ENCODE measurements at places on chromosomes 7 and 10.

DNA sequence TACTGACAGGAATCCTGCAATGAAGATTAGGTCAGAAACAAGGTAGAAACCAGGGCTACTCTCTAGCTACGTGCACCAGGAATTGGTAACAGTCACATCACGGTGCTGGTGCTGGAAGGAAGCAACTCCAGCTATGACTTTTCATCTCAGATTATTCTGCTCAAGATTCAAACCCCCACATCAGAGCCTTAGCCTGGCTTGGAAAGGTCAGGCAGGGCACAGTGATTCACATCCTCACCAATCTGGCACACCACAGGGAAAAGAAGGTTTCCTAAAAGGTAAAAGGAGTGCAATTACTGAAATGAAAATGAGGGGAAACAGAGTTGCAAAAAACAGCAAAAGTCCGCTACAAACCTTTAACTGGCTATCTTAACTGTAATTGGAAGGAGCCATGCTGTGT lies 240.2 kb upstream of the NPSR1 start:
- DNase-seq: no peak

- DNase-seq: no peak
Observed at GRCh38 chr7:134447383-134447782, 11.5 kb downstream of the AKR1B1 start.

- no peak for DNase-seq
Observed at GRCh38 chr7:5173496-5173895, 16.5 kb upstream of the WIPI2 start.

- DNase-seq: no peak
Observed at GRCh38 chr7:83782628-83783027, 133.7 kb upstream of the SEMA3E start.

GRCh38 chr10:29980084-29980483 lies 79.3 kb downstream of the JCAD start:
- no peak for DNase-seq

DNA sequence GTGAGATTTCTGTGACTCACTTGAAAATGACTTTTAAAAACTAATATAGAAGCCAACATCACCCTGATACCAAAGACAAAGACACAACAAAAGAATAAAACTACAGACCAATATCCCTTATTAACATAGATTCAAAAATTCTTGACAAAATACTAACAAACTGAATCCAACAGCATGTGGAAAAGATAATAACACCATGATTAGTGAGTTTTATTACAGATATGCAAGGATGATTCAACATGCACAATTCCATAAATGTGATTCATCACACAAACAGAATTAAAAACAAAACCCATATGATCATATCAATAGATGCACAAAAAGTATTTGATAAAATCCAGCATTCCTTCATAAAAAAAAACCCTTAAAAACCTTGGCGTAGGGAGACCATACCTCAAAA lies 6.5 kb downstream of the MGAM start:
- DNase-seq: no peak

DNA sequence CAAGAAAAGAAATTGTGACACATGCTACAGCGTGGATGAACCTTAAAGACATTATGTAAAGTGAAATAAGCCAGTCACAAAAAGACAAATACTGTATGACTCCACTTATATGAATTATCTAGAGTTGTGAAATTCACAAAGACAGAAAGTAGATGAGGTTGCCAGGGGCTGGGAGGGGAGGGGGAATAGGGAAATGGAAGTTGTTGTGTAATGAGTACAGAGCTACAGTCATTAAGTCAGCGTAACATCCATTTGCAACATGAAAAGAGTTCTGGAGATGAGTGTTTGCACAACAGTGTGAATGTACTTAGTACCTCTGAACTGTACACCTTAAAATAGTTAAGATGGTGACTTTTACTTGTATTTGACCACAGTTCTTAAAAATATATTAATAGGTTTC lies 112.1 kb upstream of the CDK1 start:
- DNase-seq: no peak

DNA sequence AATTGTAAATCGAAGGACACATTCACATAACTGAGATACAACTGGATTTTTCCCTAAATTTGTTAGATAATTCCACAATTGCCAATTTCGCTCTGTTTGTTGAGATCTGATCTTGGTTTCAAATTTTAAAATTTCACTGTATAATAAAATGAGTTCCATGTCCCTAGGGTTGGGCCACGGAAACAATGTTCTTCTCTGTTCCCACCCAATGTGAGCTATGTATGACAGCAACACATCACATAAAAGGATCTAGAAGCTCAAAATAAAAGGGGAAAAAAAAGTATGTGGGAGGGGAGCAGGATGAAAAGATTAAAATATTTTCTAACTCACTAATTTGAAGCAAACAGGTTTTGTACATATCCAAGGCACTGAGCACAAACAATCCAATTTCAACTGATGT lies 287.8 kb upstream of the MKLN1 start:
- no peak for DNase-seq

GRCh38 chr7:136652635-136653370 lies 215.6 kb upstream of the CHRM2 start:
- DNase-seq: no peak

GRCh38 chr7:105519353-105519752 lies 2.7 kb downstream of the PUS7 start:
- no peak for DNase-seq

GRCh38 chr7:128792471-128793180 lies 858 bp downstream of the CCDC136 start:
- no peak for DNase-seq

DNA sequence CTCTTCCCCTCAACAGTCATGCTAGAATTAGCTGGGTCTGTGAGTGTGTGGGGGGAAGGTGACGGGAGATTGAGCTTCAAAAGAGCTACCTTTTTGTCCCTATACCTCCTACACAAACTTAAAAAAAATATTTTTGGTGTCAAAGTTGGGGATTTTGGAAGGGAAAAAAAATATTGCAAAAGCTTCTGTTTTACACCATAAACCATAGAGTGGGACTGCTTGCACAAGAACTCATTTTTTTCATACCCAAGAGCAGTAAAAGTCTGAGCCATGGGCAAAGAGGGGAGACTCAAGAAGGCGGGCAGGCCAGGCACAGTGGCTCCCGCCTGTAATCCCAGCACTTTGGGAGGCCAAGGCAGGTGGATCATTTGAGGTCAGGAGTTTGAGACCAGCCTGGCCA lies 9.4 kb upstream of the ZDHHC4 start:
- DNase-seq: no peak

GRCh38 chr7:17404006-17404405 lies 105.6 kb downstream of the AHR start:
- DNase-seq: no peak

- DNase-seq: peak; percentile 30
Observed at GRCh38 chr10:120221873-120222485, 235.0 kb upstream of the PLPP4 start.

DNA sequence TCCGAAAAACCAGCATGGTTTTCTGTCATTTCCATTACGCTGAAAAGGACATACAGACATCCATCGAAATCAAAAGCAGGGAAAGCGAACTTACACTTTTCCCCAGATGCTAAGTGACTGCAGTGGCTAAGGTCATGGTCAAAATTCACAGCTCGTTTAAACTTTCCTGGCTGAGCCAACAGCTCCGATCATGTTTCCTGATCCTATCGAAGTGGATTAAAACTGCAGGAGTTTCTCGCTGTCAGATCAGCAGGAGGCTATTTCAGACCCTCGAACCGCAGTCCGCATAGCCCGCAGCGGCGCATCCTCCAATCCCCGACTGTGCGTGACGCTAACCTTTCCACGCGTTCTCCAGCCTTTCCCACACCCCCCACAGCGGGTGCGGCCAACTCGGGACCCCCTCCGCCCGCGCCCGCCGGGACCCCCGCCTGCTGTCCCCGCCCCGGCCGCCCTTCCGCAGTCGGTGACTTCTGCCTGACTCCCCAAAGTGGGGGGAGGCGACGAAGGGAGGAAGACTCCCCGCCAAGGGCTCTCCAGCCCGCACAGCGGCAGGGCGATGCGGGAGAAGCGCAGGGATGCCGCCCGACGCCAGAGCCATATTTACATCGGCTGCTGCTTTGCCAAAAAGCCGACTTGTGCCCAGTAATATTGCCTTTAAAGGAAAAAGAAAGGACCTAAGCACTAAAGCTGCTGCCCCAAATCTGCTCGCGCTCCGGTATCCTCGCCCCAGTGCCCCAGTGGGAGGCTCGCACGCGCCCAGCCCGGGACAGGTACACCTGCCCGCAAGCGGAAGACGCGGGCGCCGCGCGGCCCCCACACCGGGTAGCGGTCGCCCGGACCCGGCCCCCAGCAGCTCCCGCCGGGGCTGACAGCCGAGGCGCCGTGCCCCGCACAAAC lies 1.2 kb downstream of the PIP4K2A start:
- DNase-seq: peak; percentile 6

DNA sequence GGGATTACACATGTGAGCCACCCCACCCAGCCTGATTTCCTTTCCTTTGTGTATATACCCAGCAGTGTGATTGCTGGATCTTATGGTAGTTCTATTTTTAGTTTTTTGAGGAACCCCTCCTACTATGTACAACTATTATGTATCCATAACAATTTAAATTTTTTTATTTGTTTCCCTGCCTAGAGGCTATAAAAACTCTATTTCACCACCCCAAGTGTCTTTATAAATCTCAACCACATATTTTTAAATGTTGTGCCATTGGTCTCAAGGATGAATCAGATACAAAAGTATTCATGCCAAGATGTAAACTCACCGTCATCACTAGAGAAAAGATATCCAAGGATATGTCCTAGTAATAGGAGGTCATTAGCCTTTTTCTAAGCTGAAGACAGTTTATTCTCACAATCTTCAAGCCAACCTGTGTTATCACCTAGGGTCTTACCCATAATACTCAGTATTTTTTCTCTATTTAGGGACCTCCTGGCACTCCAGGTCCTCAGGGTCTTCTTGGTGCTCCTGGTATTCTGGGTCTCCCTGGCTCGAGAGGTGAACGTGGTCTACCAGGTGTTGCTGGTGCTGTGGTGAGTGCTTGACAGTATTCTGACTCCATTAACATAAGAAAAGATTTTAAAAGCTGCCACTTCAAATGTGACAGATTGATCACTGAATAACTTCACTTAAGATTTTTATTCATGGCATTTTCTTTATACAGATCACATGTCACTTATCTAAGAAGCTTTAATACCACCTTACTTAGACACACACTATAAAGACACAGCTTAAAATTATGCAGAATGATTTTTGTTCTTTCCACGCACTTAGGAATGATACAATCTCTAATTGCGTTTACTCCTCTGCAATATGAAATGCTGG lies 29.4 kb downstream of the COL1A2 start:
- DNase-seq: no peak

DNA sequence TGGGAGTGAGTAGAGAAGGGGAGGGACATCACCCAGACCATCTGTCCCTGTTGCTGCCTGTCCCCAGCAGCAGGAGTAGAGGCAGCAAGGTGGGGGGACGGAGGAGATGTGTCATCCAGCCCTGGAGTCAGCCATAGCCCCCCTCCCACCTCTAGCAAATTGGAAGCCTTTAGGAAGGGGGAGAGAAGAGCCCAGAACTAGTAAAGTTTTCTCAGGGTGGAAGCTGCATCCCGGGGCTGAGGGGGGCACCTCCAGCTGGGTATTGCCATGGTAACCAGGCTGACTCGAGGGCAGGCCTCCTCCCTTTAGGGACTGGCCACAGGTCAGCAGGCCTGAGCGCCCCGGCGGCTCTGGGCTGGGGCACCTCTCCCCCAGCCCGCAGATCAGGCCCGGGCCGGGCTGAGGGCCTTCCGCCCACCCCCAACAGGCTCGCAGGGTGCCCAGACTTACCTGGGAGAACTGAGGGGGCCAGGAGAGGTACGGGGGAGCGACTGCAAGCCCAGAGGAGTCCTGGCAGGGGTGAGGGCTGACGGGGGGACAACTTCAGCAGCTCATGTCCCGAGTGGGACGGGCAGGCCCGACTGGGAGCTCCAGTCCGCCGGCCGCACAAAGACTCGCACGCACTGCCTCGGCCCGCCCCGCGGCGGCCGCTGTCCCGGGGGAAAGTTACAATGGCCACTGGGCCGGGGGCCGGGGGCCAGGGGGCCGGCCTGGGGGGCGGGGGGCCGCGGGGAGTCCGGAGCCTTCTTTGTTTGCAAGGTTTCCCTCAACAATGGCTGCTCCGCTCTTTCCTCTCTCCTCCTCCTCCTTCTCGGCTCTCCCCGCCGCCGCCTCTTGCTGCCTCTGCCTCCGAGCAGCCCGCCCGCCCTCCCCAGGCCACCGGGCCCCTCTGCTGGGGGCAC lies 6.0 kb downstream of the LDB1 start:
- DNase-seq: no peak

DNA sequence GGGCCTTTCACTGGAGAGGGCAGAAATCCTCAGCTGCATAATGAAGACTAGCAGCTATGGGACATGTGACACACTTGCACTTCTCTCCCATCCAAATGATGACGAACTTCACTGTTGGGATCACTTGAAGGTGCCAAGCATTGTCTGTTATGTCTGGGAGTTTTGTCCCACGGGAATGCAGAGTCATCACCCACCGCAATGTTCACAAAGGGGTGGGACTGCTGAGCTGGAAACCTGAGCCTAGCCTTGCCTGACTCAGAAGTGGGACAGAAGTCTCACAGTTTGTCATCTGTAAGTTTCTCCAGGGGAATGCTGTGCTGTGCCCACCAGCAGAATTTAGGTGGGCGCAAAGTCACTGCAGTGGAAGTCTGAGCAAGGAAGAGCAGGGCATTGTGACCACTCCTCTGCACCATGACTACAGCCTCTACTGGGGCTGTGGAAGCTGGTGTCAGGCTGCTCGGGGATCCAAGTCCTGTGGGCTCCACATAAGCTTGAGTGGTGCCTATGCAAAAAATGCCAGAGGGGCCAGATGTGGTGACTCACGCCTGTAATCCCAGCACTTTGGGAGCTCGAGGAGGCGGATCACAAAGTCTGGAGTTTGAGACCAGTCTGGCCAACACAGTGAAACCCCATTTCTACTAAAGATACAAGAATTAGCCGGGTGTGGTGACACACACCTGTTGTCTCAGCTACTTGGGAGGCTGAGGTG lies 472.0 kb upstream of the CNTNAP2 start:
- DNase-seq: no peak

GRCh38 chr10:62844280-62845011 lies 28.3 kb upstream of the EGR2 start:
- DNase-seq: no peak

GRCh38 chr7:112873831-112874553 lies 83.8 kb upstream of the TMEM168 start:
- DNase-seq: no peak

- DNase-seq: no peak
Observed at GRCh38 chr10:122413327-122413726, 38.8 kb downstream of the PLEKHA1 start.

DNA sequence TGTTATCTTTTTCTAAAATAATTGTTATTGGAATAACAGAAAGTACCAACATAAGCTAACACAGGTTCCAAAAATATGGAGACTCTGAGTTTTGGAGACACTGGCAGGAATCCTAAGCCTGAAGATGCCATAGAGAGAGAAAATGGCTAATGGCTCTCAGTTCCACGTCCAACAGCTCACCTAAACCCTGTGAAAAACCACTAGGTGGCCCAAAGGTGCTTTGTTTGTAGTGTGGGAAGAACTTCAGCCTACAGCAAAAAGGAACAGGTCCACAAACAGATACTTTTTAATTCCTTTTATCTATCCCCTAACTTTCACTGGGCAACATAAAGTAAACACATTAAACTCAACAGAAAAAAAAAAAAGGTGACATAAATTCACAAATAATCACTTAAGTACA lies 272.3 kb downstream of the SEMA3D start:
- no peak for DNase-seq

Data from neural crest cell (in vitro differentiated cells).